ENCODE measurements at places on chromosomes 7 and 10.

DNA sequence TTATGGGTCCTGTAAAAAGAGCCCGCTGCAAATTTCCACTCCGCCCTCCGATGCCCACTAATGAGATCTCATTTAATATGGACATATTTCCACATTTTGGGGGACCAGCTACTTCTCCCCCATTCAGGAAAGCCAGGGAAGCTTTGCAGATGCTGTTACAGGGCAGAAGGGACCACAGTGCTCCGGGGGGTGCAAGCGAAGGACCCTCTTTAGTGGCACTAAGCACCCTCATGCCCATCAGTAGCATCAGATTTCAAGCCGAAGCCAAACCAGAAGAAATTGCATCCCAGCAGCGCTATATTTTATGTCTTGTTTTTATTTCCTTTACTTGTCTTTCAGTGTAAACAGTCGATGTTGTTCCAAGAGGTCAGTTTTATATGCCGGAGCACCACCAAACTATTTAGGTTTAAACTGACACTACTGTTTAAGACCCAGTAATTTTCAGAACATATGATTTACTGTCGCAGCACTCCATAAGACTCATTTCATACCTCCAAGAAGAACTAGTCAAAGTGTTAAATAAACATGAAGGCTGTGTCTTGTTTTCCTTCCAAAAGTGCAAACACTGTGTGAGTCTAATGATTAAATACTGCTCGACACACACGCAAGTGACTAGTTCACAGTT, 122.2 kb upstream of the MGMT start:
- DNase-seq = no peak

DNA sequence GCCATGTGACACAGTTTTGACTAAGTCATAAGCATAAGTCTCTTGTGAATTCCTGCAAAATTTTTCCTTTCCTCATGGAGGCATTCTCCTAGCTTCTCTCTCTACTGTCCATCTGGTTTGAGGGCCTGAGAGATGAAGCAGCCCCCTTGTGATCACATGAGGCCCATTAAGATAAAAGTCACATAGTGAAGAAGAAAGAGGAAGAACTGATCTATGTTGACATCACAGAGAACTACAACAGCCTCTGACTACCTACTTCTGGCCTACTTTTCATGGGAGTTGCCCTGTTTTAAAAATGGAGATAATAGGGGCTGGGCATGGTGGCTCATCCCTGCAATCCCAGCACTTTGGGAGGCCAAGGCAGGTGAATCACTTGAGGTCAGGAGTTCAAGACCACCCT, 50.4 kb downstream of the TFEC start:
- DNase-seq = no peak

DNA sequence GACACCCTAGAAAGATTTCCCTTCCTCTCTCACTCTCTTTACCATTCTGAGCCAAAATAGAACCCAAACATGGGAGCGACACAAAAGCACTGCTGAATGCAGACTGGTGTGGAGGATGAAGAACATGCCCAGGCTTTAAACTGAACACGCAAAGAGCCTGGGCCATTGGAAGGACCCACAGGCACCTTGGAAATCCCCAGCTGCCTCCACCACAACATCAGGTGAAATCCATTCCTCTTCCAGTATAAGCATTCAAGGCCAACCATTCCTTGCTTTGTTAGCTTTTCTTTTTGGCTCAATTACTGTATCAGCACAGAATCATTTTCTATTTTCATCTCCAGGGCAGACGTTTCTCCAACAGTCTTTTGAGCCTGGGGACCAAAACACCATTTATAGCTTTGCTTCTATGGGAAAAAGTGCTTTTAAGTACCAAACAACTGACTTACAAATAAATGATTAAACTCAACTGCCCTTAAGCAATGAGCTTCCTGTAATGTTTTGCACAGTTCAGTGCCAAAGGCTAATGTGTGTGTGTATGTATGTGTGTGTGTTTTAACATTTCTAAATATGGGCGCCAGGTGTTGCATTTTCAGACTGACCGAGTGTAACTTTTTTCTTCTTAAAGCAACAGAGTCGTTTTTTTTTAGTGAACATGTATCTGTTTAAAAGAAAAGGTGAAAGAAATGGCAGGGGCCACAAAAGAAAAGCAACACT, 16.2 kb upstream of the BLNK start:
- DNase-seq = no peak

DNA sequence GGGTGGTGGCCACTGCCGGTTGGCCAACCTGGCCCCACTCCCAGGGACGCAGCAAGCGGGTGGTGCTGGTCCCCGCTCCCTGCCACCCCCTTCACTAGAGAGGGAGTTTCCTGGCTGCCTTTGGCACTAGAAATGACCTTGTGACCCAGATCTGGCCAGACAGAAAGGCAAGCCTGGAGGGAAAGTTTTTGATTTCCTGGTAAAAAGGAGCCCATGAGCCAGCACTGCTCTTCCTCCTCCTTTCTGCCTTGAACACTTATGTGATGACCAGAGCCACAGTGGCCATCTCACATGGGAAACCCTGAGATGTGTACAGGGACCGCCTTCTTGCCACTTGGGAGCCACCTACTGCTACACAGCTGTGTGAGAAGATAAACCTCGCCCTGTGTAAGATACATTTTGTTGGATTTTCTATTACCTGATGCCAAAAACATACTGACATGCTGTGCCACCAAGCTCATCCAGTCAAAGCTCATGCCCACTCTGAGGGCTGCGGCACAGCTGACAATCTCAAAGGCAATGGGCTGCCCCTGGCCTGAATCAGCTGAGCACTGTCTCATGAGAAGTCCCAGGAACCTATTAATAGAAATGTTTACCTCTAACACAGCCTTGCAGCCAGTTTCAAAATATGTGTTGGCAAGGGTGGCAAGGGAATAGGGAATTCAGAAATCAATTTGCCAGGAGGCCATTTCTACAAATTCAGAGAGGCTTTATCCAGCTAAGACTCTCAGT, 94.0 kb downstream of the CYTH3 start:
- no peak for DNase-seq

GRCh38 chr10:50394832-50395231, 143.5 kb upstream of the ASAH2 start:
- no peak for DNase-seq

DNA sequence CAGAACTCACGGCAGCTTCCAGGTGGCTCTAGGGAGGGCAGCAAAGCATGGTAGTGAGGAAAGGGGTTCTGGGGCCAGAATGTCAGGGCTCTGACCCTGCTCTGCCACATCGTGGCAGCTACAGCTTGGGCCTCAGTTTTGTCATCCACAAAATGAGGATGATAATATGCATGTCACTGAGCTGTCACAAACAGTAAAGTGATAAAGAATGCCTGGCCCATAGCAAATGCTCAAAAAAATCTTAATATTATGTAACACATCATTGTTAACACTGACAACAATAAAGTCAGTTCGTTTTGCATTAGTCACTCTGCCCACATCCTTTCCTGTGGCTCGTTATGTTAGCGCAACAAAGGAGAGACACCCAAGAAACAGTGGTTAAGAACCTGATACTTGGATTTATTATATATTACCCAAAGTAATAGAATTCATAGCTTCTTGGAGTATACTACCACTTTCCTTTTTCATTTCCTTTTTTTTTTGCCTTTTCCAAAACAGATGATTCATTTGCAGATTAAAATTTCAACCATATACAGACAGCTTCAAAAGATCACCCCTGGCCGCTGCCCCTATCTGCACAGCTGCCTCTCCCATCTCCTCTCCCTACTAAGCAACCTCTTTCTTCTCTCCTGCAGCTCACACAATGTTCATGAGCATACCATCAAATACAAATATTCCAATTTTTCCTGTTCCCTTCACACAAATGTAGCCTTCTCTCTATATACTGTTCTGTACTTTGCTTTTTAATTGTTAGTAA, 45.5 kb upstream of the DDC start:
- DNase-seq = no peak

- no peak for DNase-seq
These were observed 7.5 kb upstream of the POT1 start for GRCh38 chr7:124937076-124937475.

- no peak for DNase-seq
These were observed 2.0 kb downstream of the STK32C start for GRCh38 chr10:132305654-132306342.

DNA sequence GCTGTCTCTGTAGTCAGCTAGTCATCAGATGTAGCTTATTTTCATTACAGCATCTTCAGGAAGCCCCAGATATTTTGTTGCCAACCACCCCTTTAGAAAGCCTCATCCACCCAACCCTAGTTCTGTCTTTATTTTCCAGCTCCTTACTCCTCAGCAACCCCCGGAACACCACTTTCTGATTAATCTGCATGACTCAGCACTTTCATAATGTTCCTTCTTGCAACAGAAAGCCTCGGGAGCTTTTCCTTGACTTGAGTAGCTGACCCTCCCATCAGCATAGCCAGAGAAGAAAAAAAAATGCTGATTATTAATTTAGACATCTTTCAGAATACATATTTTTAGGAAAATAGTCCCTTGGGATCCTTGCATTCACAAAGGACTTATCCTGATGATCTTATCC, 244.0 kb upstream of the CXCL12 start:
- DNase-seq = no peak

- no peak for DNase-seq
These were observed 76.4 kb downstream of the FAM107B start for GRCh38 chr10:14698111-14698828.

DNA sequence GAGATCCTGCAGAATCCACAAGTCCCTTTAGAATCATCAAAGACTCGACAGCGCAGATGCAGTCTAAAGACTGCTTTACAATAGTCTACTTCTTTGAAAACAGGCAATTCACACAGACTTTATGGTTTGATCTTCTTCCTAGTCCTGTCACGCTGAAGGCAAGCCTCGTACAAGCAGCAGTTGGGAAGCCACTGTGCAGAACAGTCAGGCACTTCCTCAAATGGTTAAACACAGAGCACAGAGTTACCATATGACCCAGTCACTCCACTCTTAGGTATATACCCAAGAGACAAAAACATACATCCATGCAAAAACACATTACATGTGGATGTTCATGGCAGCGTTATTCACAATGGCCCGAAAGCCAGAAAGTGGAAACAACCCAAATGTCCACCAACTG, 41.4 kb downstream of the LRRC20 start:
- no peak for DNase-seq

DNA sequence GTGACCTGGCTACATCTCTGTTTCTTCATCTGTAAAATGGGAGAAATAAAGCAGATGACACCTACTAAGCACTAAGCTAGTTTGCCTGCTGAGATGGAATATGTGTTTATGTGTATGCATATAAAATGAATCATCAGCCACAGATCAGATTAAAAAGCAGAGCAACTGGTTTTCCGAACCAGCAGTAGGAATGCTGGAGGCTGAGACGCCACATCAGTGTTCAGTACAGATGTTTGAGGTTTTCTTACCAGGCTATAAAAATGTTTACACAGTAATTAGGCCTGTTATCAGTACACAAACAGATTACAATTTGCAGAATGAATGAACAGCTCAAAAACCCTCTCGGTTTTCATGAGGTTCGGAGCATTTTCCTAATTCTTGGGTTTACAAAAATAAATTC, 85.8 kb downstream of the CALN1 start:
- DNase-seq = no peak

DNA sequence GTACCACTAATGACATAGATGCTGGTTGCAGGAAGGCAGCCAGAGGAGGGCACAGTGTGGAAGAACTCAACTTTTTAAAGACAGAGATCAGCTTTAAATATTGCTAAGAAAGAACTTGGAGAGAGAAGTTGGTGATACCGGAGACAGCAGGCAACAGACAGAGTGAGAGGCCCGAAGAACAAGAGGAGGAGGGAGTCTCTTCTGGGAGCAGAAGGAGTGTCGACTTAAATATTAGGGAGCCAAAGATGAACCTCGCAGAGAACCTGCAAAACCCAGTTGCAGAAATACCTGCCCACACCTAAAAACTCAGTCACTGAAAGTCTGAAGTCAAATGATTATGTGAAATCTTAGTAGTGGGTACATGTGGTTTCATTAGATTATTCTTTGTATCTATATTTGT, 3.4 kb upstream of the WDR86 start:
- DNase-seq = no peak

DNA sequence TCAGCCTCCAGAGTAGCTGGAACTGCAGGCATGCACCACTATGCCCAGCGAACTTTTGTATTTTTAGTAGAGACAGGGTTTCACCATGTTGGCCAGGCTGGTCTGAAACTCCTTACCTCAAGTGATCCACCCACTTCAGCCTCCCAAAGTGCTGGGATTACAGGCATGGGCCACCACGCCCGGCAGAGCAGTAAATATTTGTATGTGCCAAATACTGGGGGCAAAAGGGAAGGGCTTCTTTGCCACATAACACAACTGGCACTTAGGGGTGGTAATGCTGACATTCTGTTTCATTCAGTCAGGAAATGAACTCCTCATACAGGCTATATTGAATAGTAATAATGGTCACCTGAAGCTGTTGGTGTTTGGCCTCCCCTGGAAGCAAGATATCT, 41.6 kb downstream of the ACSM6 start:
- no peak for DNase-seq

DNA sequence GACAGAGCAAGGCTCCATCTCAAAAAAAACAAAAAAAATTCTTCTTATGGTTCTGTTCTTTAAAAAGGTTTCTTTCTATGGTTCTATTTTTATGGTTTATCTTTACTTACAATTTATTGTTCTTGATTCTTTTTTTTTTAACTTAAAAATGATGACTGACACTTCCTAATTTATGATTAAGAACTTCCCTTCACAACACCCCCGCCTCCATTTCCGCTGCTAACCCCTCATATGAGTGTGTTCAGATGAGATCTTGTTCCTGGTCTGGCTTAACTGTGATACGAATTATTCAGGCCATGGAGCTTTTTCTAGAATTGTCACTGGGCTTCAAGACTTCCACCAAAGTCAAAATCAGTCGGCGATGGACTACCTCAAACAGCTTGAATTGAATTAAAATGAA, 33.9 kb downstream of the PTER start:
- DNase-seq = no peak

DNA sequence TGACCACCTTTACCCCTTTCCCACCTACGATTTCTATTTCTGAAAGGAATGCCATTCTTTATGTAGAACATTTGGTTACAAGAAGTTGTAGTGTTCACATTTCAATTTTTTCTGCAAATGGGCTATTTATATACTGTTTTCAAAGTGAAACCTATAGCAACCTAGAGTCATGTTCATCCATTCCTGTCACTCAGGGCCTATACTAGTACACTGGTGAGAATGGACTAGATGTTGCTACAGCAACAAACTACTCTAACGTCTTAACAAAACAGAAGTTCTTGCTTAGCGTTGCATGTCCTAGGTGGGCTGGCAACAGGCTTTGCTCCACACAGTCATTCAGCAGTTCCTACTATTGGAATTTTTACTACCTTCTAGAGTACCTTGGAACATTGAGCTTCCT, 16.3 kb downstream of the CASD1 start:
- DNase-seq = no peak

- no peak for DNase-seq
These were observed 8.4 kb downstream of the GOLGA7B start for GRCh38 chr10:97858001-97858439.

- no peak for DNase-seq
These were observed 1093.6 kb upstream of the AUTS2 start for GRCh38 chr7:68504716-68505115.

- DNase-seq = no peak
These were observed 6.9 kb downstream of the SNX10 start for GRCh38 chr7:26298472-26299058.
